ENCODE measurements at places on chromosomes 5 and 9.

DNA sequence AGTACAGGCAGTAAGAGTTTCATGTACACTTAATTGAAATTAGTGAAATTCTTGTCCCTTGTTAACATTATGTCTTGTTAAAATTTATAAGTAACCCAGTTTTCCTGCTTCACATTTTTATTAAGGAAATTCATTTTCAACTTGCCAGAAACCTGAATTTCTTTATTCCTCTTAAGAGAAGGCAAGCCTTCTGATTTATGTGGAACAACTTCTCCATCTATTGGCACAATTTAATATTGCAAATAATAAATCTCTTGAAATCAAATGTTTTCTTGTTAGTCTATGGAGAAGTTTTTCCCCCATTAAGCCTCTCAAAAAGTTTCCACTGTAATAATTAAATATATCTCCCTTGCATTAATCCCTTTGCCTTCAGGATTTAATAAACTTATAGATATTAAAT is 33.8 kb upstream of the ACO1 start:
- no peak for DNase-seq

DNA sequence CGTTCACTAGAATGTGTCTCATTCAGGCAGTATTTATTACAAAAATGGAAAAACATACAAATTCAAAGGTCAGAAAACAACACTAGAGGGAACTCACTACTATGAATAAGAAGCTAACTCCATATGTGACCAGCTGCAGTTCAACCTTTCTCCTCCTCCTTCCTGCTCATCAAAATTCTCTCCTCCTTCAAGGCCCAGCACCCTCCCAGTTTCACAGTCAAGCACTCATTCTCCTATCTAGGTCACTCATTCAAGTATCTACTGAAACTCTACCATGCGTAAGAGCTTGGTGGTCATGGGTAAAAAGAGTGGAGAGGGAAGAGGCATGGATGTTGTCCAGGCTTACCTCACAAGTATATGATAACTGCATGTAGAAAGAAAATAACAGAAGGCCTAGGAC is 27.7 kb downstream of the ECPAS start:
- DNase-seq: no peak

- no peak for DNase-seq
Measured at GRCh38 chr9:79570448-79571308, 1.1 kb upstream of the TLE4 start.

DNA sequence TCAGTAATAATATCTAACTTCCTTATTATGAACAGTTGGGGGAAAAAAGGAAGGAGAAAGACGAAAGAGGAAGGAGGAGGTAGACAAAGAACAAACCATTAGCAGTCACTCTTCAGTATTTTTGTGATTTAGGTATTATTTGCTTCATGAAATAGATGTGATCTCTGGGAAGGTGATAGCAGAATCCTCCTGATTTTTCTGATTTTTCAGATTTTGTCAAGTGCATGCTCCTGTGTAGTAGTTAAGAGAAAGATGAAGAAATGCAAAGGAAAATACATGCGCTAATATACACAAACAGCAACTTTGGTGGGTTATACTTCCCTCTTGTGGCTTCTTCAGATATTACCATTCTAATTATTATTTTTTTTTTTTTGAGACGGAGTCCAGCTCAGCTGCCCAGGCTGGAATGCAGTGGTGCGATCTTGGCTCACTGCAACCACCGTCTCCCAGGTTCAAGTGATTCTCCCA is 31.6 kb downstream of the LMNB1 start:
- no peak for DNase-seq

DNA sequence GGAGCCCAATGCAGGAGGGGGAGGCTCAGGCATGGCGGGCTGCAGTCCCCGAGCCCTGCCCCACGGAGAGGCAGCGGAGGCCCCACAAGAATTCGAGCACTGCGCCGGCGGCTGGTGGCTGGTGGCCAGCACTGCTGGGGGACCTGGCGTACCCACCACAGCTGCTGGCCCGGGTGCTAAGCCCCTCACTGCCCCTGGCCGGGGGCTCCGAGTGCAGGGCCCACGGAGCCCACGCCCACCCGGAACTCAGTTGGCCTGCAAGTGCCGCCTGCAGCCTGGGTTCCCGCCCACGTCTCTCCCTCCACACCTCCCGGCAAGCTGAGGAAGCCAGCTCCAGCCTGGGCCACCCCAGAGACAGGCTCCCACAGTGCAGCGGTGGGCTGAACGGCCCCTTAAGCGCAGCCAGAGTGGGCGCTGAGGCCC is 780.3 kb downstream of the DTWD2 start:
- no peak for DNase-seq

- no peak for DNase-seq
Measured at GRCh38 chr5:122707796-122708195, 67.1 kb upstream of the SNX2 start.

DNA sequence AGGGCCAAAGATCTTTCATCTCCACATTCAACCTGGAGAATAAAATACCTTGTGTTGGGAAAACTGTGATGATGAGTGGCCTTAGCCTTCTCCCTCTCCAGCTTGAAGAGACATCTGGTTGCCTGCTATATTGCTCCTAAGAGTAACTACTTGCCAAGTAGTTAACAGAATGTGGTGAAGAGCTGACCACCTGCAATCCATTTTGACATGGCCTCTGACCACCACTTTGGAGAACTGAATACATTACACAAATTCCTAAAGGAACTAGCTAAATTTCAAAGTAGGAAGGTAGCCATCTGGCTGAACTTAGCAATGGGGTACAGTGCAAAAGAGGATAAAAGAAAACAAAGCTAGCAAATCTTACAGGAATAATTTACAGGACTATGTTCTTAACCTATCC is 7.2 kb downstream of the TBCA start:
- no peak for DNase-seq

GRCh38 chr5:17367256-17367840 is 130.7 kb upstream of the TAF11L2 start:
- no peak for DNase-seq

DNA sequence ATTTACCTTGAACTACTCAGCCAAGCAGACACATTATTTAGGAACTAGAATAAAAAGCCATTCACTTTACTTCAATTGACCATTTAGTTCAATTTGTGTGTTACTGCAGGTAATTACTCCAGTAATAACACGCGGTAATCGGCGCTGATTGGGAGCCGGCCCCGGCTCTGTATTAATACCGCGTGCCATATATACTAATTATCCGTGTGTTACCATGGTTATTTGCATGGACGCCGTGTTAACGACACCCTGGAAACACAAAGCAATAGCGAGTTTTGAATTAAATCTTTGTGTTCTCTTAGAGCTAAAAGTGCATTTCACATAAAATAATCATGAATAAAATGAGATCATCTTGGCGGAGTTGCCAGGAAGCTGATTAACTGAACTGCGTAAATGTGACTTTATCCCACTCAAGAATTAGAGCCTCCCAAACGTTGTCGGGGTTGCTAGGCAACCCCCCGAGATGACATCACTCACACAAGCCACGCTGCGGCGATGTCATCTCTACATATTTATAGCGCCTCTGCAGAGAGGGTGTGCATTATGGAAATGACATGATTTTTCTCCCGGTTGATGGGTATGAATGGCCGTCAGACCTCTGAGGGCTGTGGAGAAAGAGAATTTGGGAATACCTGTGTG is 41.4 kb upstream of the RNU6ATAC start:
- no peak for DNase-seq

- DNase-seq: no peak
Measured at GRCh38 chr9:122332083-122332482, 38.7 kb upstream of the PTGS1 start.

DNA sequence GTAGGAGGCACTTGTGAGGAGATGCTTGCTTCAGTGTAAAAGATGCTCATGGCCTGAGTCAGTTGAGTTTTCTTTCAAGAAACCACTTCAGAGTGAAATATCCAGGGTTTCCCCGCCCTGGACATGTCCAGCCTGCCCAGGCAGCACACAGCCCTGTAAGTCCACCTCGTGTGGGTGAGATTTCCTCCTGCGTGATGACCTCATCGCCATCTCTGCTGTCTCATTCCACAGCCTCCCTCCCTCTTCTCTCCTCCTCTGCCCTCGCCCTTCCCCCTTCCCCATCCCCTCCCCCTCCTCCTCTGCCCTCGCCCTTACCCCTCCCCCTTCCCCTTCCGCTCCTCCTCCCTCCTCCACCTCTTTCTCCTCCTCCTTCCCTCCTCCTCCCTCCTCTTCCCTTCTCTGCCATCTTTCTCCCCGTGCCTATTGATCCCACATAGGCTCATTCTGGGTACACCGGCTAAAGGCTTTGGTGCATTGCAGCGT is 34.0 kb upstream of the NCS1 start:
- DNase-seq: no peak

GRCh38 chr5:126865299-126865698 is 88.4 kb downstream of the LMNB1 start:
- no peak for DNase-seq

DNA sequence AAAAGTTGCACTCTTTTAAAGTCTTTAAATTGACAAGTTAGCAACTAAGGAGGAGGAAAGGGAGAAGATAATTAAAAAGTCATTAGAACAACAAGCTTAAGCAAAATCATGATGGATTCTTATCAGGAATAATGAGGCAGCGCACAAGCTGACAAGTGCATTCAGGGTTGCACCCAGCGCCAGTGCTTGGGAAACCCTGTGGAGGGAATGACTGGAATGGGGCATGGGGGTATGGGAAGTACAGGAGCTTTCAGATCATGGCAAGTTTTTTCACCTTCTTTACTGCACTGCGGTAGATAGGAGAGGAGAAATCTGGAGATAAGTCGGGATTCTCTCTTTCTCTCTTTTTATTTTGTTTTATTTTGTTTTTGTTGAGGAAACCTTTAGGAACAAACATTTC is 117.9 kb upstream of the CKMT2 start:
- no peak for DNase-seq

GRCh38 chr5:64644831-64645230 is 45.5 kb upstream of the SHISAL2B start:
- no peak for DNase-seq

GRCh38 chr9:125906144-125906543 is 159.0 kb downstream of the PBX3 start:
- DNase-seq: no peak

- DNase-seq: no peak
Measured at GRCh38 chr5:161549106-161549505, 2.6 kb upstream of the GABRB2 start.

DNA sequence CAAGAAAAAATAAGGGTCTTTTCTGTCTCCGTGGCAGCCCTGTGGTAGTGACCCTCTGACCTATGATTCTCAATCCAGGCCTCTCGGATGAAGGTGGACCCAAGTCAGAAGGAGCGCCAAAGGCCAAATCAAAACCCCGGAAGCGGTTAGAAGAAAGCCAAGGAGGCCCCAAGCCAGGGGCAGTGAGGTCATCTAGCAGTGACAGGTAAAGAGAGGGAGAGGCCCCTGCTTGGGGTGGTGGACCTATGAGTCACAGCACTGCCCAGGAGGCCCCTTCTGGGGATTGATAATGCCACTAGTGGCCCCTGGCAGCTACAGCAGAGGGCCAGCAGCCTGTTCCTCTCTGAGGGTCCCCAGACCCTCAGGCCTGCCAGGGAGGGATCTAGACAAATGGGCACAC is 6.4 kb upstream of the SLC2A8 start:
- DNase-seq: no peak

DNA sequence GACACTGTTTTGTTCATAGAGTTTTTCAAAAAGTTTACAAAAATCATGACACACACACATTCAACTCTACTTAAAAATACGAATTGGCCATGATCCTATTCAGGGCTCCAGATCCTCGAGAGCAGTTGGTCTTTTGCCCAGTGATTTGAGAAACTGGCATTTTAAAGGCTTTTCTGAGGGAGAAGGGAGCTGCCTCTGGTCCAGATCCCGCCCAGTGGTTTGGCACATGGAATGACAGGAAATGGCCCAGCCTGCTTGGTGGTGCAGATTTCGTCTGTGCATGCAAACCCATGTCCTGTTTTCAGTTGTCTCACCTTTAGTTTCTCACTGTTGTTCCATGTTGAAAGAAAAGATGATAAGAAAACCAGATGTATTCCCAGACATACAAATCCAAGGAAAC is 3.6 kb downstream of the CAMK4 start:
- no peak for DNase-seq

DNA sequence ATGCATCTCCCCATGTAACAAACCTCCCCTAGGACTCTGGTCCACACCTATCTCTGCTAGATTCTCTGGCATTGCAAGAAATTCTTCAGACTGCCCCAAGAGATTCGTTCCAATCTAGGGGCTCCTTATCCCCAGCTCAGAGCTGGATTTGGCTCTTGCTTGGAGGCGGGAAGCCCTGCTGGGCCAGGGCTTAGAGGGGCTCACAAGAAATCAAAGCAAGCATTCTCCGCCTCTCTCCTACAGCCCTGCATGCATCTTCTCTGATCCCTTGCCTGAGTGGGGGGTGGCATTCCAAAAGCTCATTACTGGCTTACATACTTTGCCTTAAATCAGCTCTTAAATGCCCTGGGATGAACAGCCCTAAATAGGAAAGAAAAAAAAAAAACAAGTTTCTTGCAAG is 75.8 kb downstream of the KCNIP1 start:
- DNase-seq: no peak

DNA sequence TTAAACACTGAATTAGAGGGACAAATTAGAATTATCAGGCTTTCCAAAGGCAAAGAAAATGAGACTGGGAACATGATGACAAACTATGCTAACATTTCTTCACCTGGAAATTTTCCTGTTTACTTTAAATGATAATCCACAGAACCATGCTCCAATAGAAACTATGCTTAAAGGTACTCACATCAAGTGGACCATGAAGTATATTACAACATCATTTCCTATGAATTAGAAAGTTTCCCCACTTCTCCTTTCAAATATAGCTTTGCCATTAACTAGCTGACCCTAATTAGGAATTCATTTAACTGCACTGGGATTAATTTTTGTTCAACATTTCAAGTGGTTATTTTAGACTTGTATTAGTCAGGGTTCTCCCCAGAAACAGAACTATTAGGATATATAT is 81.4 kb downstream of the DTWD2 start:
- DNase-seq: no peak

DNA sequence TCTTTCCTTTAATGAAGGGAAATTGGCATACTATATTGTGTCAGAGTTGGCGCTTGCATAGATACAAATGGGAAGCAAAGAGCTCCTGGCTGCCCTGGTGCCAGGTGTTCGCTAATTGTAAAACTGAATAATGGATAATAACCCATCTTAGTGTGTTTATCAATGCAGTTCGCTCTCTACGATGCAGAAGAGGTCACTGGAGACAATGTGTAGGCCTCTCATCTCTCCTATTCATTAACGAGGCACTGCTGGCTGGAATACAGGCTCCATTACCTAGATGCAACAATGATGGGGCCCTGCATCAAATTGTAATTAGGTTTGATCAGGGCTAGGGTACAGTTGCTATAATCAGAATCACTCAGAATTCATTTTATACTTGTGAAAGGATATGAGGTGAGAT is 171.0 kb downstream of the RMI1 start:
- no peak for DNase-seq

GRCh38 chr9:121711281-121711680 is 59.8 kb downstream of the DAB2IP start:
- no peak for DNase-seq

DNA sequence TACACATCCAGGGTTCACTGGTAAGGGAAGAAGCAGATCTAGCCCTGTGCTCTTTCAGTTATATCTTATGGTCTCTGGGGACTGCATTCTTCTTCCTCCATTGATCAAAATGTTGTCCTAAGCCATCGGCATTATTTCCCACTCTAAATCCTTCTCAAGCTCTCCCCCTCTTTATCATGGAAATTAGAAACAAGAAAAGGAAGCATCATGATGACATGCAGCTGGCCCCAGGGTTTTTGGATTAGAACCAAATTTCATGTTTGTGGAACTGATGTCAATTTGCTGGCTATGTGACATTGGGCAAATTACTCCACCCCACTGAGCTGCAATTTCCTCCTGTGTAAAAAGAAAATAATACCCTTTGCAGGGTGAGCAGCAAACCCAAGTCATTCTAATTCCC is 39.5 kb downstream of the MFAP3 start:
- DNase-seq: no peak
